ENCODE measurements at places on chromosomes 13 and 19. TPM values are rescaled to one million over a fixed set of nuclear protein-coding genes. Genes with fewer than 3 reads are reported as not detected.

Gene ZNF439
- 14.1 TPM for total RNA-seq

Gene NALCN
- 32.8 TPM for total RNA-seq

Gene PPFIA3
- 1.7 TPM for total RNA-seq

Gene EDNRB
- total RNA-seq = 5.4 TPM

Gene DENND1C
- total RNA-seq = not detected

Gene SLC27A1
- total RNA-seq = 9.2 TPM

Gene C19orf67
- not detected for total RNA-seq

Gene ZNF284
- 2.5 TPM for total RNA-seq

Gene ZFP30
- total RNA-seq = 14.6 TPM

Gene ZNF665
- 6.8 TPM for total RNA-seq

Gene COL4A2
- 914 TPM for total RNA-seq

Measured in regular cardiac myocyte (primary cell).